ENCODE measurements at places on chromosomes 11 and 22.

GRCh38 chr11:74320538-74320937 is 9.1 kb upstream of the P4HA3 start:
- no peak for DNase-seq

GRCh38 chr11:119714590-119714989 is 14.4 kb downstream of the NECTIN1 start:
- no peak for DNase-seq

GRCh38 chr11:120914601-120915000 is 109.3 kb upstream of the TBCEL start:
- DNase-seq = no peak

- no peak for DNase-seq
Observed at GRCh38 chr11:2569321-2569721, 124.5 kb downstream of the KCNQ1 start.

- no peak for DNase-seq
Observed at GRCh38 chr22:19663286-19663815, 51.0 kb upstream of the SEPTIN5 start.

DNA sequence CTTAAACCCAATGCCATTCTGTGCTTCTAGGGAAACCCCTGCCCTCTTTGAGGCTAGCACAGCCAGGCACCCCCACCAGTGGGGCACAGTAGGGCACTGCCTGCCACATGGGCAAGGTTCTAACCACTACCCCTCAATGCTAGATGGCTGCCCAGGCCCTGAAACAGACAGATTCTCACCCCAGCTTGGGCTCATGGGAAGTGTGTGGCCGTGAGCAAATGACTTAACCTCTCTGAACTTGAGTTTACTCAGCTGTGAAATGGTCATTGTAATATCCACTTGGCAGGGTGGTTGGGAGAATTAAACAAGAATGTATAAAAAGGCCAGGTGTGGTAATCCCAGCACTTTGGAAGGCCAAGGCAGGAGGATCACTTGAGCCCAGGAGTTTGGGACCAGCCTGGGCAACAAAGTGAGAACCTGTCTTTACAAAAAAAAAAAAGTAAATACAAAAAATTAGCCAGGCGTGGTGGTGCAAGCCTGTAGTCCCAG is 22.4 kb downstream of the C22orf23 start:
- DNase-seq = no peak

- no peak for DNase-seq
Observed at GRCh38 chr11:129910360-129910759, 15.0 kb upstream of the NFRKB start.

DNA sequence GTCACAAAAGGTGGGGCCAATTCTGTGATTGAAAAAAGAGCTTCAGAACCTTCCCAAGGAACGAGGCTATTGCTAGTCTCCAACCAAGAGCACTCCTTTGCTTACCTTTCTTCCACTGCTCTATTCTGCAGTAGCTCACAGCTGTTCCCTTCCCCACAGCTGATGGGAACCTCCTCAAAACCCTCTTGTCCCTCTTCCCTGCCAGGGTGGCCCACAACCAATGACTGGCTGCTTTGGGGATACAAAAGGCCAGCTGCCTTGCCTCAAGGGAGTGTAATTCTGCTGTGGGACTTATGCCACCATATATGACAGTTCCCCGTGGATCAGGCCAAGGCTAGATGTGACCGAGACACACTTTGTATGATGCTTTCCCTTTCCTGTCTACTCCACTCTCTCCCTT is 15.0 kb downstream of the KCNE3 start:
- DNase-seq = no peak

DNA sequence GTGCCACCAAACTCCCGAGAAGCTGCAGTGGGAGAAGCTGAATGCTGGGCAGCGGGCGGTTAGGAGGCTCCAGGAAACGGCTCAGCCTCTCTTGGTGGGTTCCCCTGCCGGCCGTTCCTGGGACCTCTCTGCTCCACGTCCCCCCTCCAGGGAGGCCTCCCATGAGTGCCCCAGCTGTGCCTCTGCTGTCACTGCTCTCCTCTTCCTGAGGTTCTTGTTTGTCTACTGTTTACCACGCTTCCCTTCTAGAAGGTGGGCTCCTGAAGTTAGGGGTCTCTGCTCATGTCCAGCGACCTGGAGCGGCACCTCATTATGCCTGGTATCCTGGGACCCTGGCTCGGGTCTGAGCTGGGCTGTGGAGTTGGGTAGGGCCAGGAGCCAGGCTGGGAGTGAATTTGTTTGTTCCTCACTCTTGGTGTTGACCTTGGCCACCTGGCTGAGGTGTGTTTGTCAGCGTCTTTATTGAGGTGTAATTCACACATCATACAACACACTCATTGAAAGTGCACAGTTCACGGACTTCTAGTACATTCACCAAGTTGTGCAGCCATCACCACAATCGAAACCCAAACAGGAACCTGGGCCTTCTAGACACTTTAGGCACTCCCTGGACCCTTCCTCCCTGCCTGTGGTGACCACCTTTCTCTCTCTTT is 37.8 kb upstream of the GRAMD4 start:
- no peak for DNase-seq

DNA sequence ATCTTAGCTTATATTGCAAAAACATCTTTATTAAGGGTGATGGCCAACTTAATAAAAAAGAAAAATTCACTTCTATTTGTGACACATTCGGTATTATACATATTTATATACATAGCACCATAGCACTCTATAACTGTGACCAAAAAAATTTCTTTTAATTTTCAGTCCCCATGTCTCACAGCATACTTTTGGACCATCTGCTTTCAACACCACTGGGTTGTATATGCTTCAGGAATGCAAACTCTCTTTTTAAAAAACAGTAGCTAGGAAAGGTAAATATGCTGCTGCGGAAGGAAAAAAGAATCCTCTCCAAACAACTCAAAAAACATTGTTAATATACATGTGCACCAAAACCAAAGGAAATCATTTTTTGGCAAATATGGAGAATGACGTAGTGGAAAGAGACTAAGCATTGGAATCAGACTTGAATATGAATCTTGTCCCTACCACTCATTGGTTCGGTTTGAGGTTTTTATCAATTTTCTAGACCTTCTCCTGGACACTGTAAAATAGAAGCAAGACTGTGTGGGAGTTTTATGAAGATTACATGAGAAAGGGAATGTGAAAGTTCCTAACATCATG is 227.9 kb downstream of the BLID start:
- DNase-seq = no peak

DNA sequence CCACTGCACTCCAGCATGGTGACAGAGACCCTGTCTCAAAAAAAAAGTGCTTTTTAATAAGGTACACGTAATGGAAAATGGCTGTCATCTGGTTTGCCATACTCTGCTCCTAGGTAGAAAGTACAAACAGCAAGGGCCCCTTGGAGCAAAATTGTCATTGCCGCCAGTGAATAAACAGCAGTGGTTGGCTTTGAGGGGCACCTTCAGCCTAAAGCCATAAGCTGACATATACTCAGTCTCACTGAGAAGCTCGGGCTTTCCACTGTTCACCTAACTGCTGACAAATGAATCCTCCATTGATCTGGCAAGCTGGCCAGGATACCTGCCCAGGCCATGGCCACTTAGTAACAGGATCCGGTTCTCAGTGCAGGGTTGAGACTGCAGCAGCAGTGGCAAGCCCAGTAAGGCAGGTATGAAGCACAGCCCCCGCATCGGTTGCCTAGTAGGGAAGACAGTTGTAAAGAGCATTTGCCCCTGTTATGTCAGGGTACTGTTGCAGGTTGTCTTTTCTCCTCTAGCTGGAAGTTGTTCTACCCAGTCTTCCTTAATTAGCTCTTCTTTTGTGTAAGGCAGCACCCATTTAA is 38.8 kb downstream of the MARK2 start:
- no peak for DNase-seq

DNA sequence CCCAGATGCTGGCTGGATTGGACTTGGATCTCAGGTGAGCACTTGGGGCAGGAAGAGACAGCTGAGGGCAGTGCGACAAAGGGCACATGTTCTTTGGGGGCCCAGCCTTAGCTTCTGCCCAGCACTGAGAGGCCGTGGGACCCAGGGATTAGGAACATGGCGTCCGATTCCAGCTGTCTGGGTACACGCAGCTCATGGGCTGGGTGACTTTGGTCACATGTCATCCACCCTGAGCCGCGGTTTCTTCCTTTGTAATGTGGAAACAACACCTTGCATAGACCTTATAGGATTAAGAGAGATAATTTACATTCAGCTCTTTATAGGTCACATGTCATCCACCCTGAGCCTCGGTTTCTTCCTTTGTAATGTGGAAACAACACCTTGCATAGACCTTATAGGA is 39.8 kb downstream of the MYO18B start:
- DNase-seq = no peak

GRCh38 chr11:118621071-118621783 is 13.8 kb downstream of the PHLDB1 start:
- DNase-seq = no peak

GRCh38 chr11:77375107-77375506 is 73.6 kb upstream of the GDPD4 start:
- no peak for DNase-seq

GRCh38 chr11:115067900-115068530 is 389.7 kb downstream of the NXPE2 start:
- DNase-seq = no peak

GRCh38 chr11:12392672-12393071 is 15.3 kb downstream of the PARVA start:
- no peak for DNase-seq

DNA sequence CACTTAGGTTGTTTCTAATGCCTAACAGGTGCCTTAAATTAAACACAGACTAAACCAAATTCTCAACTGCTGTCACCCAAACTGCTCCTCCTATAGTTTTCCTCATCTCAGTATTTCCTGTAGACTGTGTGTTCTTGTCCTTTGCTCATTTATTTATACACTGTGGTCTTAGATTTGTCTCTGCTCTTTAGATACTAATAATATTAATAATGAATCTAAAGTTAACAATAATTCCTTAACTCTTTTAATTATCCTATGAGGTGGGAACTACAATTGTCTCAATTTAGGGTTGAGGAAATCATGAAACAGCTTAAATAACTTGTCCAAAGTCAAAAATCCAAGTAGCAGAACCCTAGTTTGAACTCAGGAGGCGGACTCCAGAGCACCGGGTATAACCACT is 43.9 kb upstream of the YPEL1 start:
- no peak for DNase-seq

- DNase-seq = no peak
Observed at GRCh38 chr11:71247551-71248250, 4.7 kb downstream of the SHANK2 start.

Measured in activated T-cell treated with anti-CD3 and anti-CD28 coated beads, Interleukin-2, amount 50 U/mL, for 1 hour (primary cell).